ENCODE measurements at places on chromosomes 2 and 18. TPM values are rescaled to one million over a fixed set of nuclear protein-coding genes. Genes with fewer than 3 reads are reported as not detected.

Gene RBKS
- total RNA-seq, result 5.0 TPM

- H3K4me3 ChIP-seq, result no peak overlapping the region
- H3K27me3 ChIP-seq, result no peaks in the 10 kb centered on the region
- no peak overlapping the region for H3K27ac ChIP-seq
These were observed 184.8 kb downstream of the LRP1B start for GRCh38 chr2:141946016-141946415.

Gene HRH4
- not detected for total RNA-seq

Gene PRSS56
- total RNA-seq, result not detected

Gene PLEK
- 20.7 TPM for total RNA-seq

DNA sequence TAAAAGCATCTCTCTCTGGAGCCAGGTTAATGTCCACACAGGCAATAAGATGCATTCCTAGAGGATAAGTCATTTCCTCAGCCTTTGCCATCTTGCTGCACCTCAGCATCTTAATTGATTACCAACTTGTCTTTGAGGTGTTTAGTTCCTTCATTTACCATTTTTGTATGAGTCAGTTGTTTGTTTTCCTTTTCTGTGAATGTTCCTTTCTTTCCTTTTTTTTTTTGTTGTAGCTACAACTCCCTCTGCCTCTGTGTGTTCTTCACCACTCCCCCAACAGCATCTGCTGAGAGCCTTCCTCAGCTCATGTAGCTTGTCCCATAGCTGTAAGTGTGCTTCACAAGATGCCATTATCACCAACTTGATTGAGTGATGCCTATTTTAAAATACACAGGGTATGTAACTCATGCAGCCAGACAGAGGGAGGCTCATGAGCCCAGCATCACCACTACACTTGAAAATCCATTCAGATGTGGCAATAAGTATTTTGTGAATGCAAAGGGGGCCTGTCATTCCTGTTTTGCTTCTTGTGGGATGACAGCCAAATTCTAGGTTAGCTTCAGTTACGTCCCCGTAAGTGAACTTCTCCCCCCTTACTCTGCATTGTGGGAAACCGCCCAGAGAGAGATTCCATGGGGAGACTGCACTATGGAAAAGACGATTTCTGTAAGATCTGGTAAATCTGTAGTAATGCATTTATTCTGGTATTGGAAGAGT is 315.9 kb upstream of the ZEB2 start:
- H3K4me3 ChIP-seq, result no peak overlapping the region
- H3K27ac ChIP-seq, result no peak overlapping the region
- H3K27me3 ChIP-seq, result no peaks in the 10 kb centered on the region
- DNase-seq, result no peak
- H3K36me3 ChIP-seq, result no peaks in the 10 kb centered on the region
- H3K4me1 ChIP-seq, result no peaks in the 10 kb centered on the region

GRCh38 chr2:151002959-151003600 is 258.6 kb downstream of the RBM43 start:
- H3K27me3 ChIP-seq, result no peaks in the 10 kb centered on the region
- no peak overlapping the region for H3K27ac ChIP-seq
- H3K36me3 ChIP-seq, result no peaks in the 10 kb centered on the region
- H3K4me1 ChIP-seq, result no peaks in the 10 kb centered on the region

DNA sequence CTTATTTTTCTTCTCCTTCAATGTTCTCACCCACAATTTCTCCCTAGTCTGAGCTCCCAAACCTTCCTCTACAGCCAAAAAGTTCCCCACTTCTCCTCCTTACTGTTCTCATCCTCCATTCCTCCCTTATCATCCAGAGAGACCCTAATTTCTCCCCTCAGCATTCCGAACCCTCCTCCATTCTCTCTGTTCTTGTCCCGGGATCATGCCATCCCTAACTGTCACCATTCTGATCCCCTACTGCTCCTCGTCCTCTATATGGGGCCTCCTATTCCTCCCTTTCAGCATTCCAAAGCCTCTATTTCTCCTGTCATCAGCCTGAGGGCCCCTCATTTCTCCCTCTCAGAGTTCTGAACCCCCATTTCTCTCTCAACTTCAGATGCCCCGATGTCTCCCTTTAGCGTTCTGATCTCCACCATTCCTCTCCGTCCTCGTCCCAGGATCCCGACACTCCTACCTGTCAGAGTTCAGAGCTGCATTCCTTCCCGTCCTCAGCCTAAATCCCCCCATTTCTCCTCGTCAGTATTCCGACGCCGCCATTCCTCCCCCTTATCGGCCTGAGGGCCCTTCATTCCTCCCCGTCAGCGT is 522 bp downstream of the MBD1 start:
- H3K4me1 ChIP-seq, result peaks cover 13% of the 10 kb centered on the region
- H3K27me3 ChIP-seq, result no peaks in the 10 kb centered on the region
- H3K27ac ChIP-seq, result peak overlapping the region; percentile 90
- no peak for DNase-seq
- H3K4me3 ChIP-seq, result peak overlapping the region; percentile 90

Gene RESP18
- total RNA-seq, result not detected

Gene CYP26B1
- total RNA-seq, result 6.0 TPM

DNA sequence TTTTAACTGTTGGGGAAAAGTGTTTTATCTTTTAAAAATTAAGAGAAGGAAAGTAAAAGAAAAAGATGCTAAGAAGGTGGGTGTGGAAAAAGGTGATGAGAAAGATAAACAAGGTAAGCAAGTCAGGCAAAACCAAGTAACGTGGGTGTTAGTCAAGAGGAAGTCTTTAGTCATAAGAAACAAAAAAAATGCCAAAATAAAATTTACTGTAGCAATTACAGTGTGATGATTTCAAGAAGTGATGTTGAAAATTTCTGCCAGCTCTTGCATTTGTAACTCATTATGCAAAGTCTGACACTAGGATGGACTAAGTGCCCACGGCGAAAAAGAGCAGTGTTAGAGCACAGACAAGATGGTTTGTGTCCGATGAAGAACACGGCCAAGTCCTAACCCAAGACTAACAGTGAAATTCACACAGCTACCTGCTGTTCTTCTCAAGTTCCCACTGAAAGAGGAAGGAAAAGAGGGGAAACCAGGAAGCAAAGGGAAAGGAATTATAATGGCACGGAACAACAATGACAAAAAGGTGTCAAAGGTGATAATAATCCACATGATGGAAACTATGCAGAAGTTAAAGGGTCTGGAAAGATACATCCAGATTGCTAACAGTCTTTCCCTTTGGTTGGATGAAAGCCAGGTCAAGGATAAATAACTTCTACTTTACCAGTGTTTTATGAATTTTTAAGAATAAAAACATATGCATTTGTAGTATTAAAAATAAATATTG is 34.1 kb downstream of the NOL10 start:
- peaks cover 31% of the 10 kb centered on the region for H3K36me3 ChIP-seq
- no peaks in the 10 kb centered on the region for H3K27me3 ChIP-seq
- no peak overlapping the region for H3K4me3 ChIP-seq

Gene LYPD1
- 0.28 TPM for total RNA-seq
